ENCODE measurements at places on chromosomes 11 and 22.

GRCh38 chr11:20205807-20206206 is 45.5 kb upstream of the DBX1 start:
- DNase-seq: no peak

- DNase-seq: peak; percentile 14
Observed at GRCh38 chr11:109552376-109552775, 130.4 kb downstream of the C11orf87 start.

- DNase-seq: no peak
Observed at GRCh38 chr11:42823546-42823945, 488.2 kb upstream of the API5 start.

DNA sequence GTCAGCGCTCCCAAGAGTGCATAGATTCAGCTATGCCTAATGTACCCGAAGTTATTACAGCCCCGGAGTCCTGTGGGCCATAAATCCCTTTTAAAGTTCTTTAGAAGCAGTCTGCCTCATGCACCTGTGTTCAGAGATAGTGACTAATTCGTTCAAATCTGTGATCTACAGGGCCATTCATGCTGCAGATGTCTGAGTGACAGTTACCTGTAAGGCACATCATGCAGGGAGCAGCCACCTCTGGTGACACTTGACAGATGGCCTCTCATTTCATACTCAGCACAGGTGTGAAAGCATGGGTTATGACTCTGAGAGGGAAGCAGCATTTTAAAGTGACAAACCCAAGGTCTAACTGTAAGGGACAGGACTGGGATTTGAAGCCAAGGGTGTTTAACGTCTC is 2.4 kb upstream of the E2F8 start:
- DNase-seq: no peak

DNA sequence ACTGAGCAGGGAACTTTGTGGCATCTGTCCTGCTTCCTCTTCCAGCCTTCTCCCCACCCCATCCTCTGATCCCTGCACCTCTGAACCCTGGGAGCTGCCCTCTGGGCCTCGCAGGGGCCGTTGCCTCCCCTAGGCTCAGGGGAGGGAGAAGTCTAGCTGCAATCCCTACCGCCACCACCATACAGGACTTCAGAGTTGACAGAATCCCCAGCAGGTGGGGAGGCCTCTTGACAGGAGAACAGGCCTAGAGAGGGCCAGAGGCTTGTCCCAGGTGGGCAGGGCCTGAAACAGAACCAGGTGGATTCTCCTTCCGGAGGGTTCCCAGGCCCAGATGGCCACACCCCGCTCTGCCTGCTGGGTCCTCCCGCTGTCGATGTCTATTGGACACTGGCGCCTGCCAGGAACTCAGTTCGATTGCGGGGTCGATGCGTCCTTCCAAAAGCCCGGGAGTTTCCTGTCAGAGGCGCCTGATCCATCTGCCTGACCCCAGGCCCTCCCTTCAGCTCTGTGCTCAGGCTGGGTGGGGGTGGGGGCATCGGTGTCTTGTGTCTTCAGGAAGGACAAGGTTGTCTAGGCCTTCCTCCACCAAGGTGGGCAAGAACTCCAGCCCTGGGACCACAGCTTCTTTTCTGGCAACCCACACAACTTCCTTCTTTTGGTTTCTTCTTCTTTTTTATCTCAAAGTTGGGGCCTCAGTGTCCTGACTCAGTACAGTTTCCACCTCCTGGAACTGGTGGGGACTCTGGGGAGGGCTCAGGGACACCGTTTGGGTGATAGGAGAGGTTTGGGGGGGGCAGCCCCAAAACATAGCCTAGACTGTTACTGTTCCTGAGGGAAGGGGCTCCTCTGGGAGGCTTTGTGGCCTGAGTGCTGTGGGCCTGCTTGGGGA is 6.4 kb downstream of the STARD10 start:
- no peak for DNase-seq

GRCh38 chr11:125257190-125257579 is 92.6 kb downstream of the PKNOX2 start:
- DNase-seq: no peak

DNA sequence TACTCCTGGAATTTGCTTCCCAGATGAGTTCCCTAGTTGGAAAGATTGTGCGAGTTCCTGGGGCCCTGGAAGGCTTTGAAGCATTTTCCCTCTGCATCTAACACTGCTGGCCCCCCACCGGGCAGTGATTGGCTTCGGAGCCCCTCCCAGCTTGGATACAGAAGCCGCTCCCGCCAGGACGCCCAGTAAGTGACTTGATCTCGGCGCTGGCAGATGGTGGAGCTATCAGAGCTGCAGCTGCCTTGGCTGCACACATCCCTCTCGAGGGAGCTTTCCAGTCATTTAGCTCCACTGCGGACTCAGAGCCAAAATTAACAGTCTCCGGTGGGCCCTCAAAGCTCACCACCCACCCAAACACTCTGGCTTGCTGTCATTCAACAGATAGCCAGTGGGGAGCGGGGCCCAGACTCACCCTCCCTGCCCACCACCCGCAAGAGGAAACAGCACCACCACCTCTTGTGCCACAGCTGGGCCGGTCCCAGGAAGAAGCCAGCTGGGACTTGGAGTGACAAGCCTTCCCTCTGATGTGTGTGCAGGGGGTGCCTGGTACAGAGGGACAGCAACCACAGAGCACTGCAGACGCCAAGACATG is 162.3 kb downstream of the TRIM29 start:
- DNase-seq: no peak

DNA sequence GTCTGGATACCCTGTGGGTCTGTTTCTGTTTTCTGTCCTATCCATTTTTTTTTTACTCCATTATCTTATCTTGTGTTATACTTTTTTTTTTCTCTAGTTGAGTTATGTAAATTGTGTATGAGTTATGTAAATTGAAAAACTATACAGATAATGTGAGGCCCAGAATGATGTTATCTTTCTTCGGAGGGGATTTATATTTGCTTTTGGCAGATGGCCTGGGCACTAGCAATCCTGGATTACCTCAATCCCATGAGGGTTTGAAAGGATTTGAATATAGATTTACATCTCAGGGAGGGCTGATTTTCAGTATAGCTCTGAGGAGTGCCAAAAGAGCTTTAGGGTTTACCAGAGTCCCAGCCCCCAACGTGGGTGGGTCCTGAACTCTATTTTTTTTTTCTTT is 71.0 kb downstream of the CSTPP1 start:
- no peak for DNase-seq

DNA sequence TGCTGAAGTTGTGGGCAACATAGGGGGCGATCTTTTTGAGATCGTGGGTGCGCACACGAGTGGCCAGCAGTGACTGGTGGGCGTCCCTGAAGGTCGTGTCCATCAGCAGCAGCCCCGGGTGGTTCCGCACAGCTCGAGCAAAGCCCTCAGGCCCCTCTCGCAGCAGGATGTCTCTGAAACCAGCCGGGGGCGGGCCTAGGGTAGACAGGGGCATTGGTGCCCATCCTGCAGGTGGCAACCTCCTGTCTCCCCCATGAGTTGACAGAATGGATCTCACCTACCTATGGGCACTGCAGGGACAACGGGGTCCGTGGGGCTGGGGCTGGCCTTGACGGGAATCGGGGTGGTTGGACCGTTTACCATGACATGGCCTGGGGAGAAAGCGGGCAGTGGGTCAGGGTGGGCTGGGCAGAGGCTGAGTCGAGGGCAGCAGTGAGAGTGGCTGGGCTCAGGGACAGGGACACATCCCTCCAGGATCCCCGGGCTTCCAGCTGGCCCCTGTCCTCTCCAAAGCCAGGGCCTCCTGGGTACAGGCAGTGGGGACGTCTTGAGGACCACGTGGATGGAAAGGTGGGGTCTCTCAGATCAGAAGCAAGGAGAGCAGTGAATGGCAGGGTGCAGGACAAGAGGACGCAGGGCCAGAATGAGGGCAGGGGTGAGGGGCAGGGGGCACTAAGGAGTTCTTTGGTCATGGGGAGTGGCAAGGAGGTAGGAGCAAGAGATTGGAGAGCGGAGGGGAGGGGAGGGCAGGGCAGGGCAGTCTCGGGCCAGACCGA is 4.2 kb upstream of the LRFN4 start:
- no peak for DNase-seq

- DNase-seq: peak; percentile 66
Observed at GRCh38 chr11:61718621-61719302, 33.7 kb upstream of the MYRF start.

- DNase-seq: no peak
Observed at GRCh38 chr22:29824677-29825076, 13.4 kb downstream of the ASCC2 start.

DNA sequence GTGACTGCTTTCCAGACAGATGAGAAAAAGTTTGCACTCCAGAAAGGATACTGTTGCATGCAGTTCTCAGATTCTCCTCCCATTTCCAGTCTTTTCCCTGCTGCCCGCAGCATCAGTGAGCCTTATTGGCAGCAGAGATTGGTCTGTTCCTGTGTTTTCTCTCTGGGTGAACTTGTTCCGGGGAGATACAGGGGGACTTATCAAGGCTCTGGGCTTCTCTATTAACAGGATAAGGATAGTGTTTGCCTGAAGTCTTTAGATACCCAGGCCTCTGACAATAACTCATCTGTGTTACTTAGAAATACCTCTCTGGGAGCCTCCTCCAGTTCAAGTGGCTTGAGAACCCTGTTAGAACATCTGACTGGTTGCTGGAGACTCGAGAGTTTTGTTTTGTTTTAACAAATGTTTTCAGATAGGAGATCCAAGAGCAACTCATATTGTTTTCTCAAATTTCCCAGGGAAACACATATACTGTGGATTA is 154.7 kb downstream of the BLID start:
- peak; percentile 8 for DNase-seq

- DNase-seq: no peak
Observed at GRCh38 chr11:70335511-70335910, 62.8 kb upstream of the CTTN start.

GRCh38 chr11:65498042-65498726 is 661 bp upstream of the MALAT1 start:
- DNase-seq: peak; percentile 70

GRCh38 chr22:32846780-32847491 is 45.4 kb downstream of the TIMP3 start:
- DNase-seq: no peak

DNA sequence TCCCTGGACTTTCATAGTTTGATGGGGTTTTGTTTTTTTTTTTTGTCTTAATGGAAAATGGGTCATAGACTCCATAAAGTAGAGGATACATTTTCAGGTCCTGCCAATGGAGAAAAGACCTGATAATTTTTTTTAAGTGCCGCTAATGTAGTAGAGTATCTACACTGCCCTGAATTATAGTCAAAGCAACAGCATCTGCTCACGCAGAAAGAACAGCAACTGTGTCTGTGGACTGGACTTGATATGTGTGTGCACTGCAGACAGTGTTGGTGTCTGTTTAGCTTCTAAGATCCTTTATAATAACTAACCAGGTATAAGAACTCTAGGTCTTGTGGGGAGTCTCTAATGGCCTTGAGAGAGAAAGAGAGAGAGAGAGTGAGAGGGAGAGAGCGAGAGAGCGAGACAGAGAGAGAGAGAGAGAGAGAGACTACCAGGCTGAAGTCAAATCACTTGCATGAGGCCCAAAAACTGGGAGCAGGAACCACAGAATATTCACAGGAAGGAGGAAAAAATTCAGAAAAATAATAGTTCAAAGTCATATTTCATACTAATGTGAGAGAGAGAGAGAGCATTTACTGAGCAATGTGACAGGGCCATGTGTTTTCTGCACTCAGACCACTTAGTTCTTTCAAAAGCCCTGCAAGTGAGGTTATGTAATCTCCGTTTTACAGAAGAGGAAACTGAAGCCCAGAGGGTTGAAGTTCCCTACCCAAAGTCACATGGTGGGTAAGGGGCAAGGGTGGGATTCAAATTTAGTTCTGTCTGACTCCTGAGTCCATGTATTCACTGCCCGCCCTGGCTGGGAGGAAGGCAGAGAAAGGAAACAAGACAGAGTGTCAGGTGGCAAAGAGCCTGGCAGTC is 8.6 kb upstream of the MIAT start:
- peak; percentile 39 for DNase-seq

GRCh38 chr11:72812604-72812966 is 1.6 kb upstream of the ATG16L2 start:
- DNase-seq: no peak

- no peak for DNase-seq
Observed at GRCh38 chr22:37284126-37284804, 2.0 kb downstream of the CYTH4 start.

GRCh38 chr11:28701760-28702449 is 593.7 kb downstream of the METTL15 start:
- DNase-seq: no peak

DNA sequence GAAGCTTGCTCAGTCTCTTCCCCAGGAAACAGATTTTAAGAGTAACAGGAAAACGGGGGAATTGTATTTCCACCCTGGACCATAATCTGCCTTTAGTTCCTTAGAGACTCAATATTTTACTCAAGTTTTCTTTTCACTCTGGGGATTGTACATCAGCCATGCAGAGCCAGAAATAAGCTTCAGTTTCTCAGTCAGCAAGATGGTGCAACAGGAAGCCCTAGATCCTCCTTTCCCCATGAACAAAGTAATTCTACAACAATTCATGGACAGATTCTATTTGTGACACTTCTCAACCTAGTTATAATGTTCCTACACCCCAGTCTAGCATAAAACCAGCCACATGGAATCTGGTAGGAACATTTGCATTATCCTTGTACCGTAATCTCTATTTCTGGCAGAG is 24.7 kb downstream of the OR8B2 start:
- DNase-seq: no peak

GRCh38 chr22:49439373-49439772 is 388.3 kb downstream of the BRD1 start:
- no peak for DNase-seq

DNA sequence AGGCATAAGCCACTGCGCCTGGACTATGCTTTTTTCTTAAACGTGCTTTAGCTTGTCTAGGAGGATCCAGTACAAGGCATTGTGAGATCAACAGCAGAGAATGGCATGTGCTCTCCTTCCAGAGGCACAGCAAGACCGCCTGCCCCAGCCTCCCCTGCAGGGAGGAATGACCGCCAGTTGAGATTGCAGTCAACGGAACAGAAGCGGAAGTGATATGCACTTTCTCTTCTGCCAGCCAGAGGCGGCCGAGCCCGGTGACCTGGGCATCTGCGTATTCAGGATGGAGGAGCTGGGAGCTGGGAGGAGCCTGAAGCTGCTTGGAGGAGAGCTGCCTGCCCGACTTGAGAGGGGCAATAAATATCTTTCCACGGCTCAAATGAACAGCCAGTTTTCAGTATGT is 243.0 kb downstream of the CTTN start:
- no peak for DNase-seq

DNA sequence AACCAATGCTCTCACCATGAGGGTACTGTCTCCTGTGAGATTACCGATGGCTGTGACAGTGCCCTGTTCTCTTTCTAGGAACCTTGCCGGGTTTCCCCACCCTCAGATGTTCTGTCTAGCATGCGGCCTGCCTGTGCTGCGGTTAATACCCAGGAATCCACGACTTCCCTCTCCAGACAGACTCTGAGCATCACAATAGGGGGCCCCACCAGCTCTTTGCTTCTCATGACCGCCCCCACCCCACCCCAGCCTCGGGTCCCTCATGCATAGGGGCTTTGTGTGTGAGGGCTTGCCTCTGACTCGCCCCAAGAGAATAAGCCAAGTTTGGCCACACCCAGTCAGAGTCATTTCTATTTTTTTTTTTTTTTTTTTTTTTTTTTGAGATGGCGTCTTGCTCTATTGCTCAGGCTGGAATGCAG is 10.3 kb downstream of the PARVG start:
- no peak for DNase-seq

GRCh38 chr11:88175569-88176075 is 379 bp upstream of the RAB38 start:
- DNase-seq: no peak

- DNase-seq: no peak
Observed at GRCh38 chr22:19477321-19478044, 1.5 kb downstream of the UFD1 start.

- DNase-seq: no peak
Observed at GRCh38 chr11:79594834-79595233, 154.0 kb upstream of the TENM4 start.

All from iris pigment epithelial cell (primary cell).